Esophagus muscularis mucosa (tissue), 4 donors: ENCODE measurements at places on chromosomes 7 and 10. TPM values are rescaled to one million over a fixed set of nuclear protein-coding genes. Genes with fewer than 3 reads are reported as not detected.

DNA sequence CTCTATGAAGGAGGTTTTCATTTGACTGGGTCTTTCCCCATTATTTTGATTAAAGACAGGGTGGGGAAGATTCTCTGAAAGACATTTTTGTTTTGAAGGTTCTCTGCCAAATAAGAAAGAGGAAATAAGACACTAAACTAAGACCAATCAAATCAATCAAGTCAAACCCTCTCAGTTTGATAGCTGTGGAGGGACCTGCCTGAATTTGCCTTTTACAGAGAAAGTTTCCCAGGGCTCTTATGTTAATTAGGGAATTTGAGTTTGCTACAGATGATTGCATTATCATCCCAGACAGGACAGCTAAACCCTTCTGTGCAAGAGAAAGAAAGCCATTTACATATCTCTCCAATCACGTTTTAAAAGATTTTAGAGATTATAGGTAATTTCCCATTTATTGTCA is 80.0 kb downstream of the CSTF2T start:
- H3K27ac ChIP-seq: no peak overlapping the region
- H3K27me3 ChIP-seq: no peaks in the 10 kb centered on the region
- DNase-seq: no peak
- no peaks in the 10 kb centered on the region for H3K36me3 ChIP-seq
- no peak overlapping the region for H3K4me3 ChIP-seq

DNA sequence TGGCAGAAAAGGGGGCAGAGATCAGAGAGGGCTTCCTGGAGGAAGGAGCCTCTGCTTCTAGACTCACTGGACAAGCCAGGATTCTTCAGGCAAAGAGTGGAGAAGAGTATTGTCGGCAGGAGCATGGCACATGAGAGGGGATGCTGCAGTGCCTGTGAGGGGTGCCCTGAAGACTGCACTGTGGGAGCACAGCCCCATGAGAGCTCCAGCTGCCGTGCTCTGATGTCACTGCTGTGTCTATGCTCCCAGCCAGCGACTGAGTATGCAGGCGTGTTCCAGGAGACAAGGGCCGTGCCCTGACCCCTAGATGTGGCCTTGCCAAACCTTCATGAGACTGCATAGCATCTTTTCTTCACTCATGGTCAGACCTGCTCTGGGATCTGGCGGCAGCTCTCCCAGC is 339.1 kb downstream of the RPS24 start:
- no peak overlapping the region for H3K4me3 ChIP-seq
- no peaks in the 10 kb centered on the region for H3K36me3 ChIP-seq
- DNase-seq: no peak
- H3K27ac ChIP-seq: no peak overlapping the region

DNA sequence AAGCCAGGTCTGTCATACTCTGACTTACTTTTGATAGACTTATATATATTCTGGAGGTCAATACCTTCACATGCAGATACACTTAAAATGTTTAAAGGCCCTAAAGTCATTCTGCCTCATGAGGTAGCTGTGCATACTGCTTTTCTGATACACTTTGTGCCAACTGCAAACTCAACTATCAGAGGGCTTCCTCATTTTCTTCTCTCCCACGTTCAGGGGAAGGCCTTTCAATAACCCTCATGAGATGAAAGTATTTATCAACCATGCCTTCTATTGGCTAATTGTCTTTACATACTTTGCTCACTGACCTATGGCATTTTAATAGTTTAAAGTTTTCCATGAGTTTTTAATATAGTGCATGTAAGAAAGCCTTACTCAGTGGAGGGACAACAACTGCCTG is 112.7 kb upstream of the AMPH start:
- H3K27ac ChIP-seq: no peak overlapping the region
- no peak overlapping the region for H3K4me3 ChIP-seq
- peaks cover 80% of the 10 kb centered on the region for H3K36me3 ChIP-seq
- H3K4me1 ChIP-seq: no peaks in the 10 kb centered on the region
- H3K27me3 ChIP-seq: no peaks in the 10 kb centered on the region
- no peak for DNase-seq

GRCh38 chr10:71324743-71325142 is 5.7 kb downstream of the SLC29A3 start:
- H3K27me3 ChIP-seq: no peaks in the 10 kb centered on the region
- H3K4me1 ChIP-seq: peaks cover 9% of the 10 kb centered on the region
- DNase-seq: no peak
- no peak overlapping the region for H3K4me3 ChIP-seq
- H3K27ac ChIP-seq: no peak overlapping the region
- peaks cover 72% of the 10 kb centered on the region for H3K36me3 ChIP-seq

- H3K27ac ChIP-seq: no peak overlapping the region
- no peaks in the 10 kb centered on the region for H3K4me1 ChIP-seq
- H3K4me3 ChIP-seq: no peak overlapping the region
- H3K27me3 ChIP-seq: no peaks in the 10 kb centered on the region
These were observed 34.8 kb upstream of the ORC5 start for GRCh38 chr7:104242638-104243037.

GRCh38 chr7:45187946-45188411 is 30.4 kb downstream of the RAMP3 start:
- no peaks in the 10 kb centered on the region for H3K4me1 ChIP-seq
- DNase-seq: no peak

- no peaks in the 10 kb centered on the region for H3K27me3 ChIP-seq
- H3K36me3 ChIP-seq: no peaks in the 10 kb centered on the region
These were observed 1002.0 kb downstream of the LRMDA start for GRCh38 chr10:76433161-76434005.

Gene BLOC1S2
- total RNA-seq: 23.4 TPM

GRCh38 chr10:28008054-28008453 is 9.2 kb upstream of the ODAD2 start:
- no peak overlapping the region for H3K4me3 ChIP-seq
- H3K4me1 ChIP-seq: no peaks in the 10 kb centered on the region
- no peaks in the 10 kb centered on the region for H3K36me3 ChIP-seq
- no peaks in the 10 kb centered on the region for H3K27me3 ChIP-seq

Gene GPR15LG
- not detected for total RNA-seq

DNA sequence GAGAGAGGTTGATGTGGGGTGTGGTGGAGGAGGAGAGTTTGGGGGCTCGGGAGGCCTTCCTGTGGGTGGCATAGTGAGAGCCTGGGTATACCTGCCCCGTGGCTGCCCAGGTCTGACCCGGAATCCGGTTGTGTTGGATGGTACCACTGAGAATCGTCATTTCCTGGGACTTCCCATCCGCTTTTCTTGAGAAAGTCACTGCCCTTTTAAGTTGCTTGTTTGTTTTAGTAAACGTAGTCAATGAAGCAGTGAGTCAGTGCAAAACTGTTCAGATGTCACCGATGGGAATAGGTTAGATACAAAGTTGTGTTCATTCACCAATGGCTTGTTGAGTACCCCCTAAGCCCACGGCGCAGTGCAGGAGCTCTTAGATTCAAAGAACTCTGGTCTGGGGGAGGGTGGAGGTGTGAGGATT is 285.8 kb downstream of the CAMK1D start:
- peak; percentile 45 for DNase-seq
- H3K4me1 ChIP-seq: peaks cover 19% of the 10 kb centered on the region
- H3K4me3 ChIP-seq: no peak overlapping the region
- H3K36me3 ChIP-seq: no peaks in the 10 kb centered on the region
- H3K27ac ChIP-seq: no peak overlapping the region

Gene GSTO2
- 0.42 TPM for total RNA-seq

DNA sequence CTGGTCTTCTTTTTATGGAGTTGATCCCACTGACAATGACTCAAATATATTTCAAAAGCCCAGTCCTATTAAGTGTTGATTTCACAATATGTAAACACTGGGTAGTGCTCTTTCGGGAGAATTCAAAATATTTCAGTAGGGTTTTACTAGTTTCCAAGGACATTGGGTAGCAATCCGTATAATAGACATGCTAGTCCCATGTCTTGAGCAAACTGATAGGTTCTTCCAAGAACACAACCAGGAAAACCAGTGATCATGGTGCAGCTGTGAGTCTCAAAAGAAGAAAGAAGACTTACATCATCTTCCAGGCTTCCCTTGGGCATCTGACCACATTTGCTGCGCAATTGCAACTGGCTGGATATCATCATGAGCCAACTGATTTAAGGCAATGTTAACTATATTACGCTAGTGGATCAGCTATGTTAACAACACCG is 59.3 kb upstream of the APBB1IP start:
- no peaks in the 10 kb centered on the region for H3K4me1 ChIP-seq
- no peaks in the 10 kb centered on the region for H3K36me3 ChIP-seq
- H3K27me3 ChIP-seq: no peaks in the 10 kb centered on the region
- no peak overlapping the region for H3K27ac ChIP-seq
- no peak overlapping the region for H3K4me3 ChIP-seq
- DNase-seq: no peak

DNA sequence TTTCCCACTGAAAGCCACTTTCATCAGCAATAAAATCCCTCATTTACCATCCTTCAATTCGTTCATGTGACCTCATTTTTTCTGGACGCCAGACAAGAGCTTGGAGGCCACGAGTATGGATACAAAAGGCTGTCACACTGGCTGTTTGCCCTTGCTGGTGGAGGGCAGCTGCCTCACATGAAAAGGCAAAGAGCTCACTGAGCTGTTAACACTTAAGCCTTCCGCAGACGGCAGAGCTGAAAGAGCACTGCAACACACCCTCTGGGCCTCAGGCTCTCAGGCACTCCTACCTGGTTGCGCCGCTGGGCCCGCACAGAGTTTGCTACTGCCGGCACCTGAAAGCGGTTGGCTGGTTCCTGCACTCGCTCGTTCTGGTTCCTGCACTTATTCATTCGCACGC is 193.5 kb downstream of the CFTR start:
- no peak for DNase-seq
- no peaks in the 10 kb centered on the region for H3K36me3 ChIP-seq
- no peaks in the 10 kb centered on the region for H3K27me3 ChIP-seq
- H3K4me3 ChIP-seq: no peak overlapping the region
- H3K4me1 ChIP-seq: peaks cover 7% of the 10 kb centered on the region
- H3K27ac ChIP-seq: no peak overlapping the region

DNA sequence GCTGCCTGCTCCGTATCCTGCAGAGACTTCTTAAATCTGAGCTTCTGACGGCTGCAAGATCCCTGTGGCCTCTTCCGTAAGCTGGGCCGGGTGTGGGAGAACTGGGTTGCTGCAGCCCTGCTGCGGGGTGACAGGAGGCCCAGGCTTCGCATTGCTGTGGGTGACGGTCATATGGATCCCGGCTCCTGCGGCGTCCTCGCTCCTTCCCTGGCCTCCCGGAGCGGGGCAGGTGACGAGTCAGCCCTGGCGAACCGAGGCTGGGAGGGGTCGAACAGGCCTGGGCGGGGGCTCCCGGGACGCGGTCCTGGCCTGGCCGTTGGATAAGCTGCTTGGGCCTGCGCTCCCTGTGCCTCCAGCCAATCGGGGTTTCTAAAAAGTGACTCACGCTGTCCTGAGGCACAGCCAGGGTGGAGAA is 7.8 kb upstream of the UBE2D1 start:
- DNase-seq: no peak
- H3K27ac ChIP-seq: no peak overlapping the region
- H3K4me3 ChIP-seq: peak overlapping the region; percentile 34
- no peaks in the 10 kb centered on the region for H3K36me3 ChIP-seq

DNA sequence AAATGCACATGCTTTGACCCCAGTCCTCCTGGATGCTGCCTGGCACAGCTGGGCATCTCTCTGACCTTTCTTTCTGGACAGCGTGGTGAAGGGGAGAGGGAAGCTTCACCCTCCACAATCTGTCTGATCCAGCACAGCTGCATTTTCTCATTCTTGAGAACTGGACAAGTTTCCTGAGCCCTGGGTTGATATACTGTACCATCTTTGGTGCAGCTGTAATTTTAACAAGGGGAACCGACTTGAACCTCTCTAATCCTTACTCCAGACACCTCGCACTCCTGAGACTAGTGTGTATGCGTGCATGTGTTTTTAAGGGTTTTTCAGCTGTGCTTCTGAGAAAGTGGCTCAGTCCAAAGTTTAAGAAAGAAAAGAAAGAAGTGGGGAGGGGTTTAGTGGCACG is 655.7 kb downstream of the INHBA start:
- H3K36me3 ChIP-seq: no peaks in the 10 kb centered on the region
- no peaks in the 10 kb centered on the region for H3K27me3 ChIP-seq
- no peak overlapping the region for H3K4me3 ChIP-seq

GRCh38 chr7:8277394-8277982 is 15.5 kb upstream of the ICA1 start:
- no peaks in the 10 kb centered on the region for H3K27me3 ChIP-seq
- no peak overlapping the region for H3K4me3 ChIP-seq
- no peaks in the 10 kb centered on the region for H3K4me1 ChIP-seq
- no peak for DNase-seq

DNA sequence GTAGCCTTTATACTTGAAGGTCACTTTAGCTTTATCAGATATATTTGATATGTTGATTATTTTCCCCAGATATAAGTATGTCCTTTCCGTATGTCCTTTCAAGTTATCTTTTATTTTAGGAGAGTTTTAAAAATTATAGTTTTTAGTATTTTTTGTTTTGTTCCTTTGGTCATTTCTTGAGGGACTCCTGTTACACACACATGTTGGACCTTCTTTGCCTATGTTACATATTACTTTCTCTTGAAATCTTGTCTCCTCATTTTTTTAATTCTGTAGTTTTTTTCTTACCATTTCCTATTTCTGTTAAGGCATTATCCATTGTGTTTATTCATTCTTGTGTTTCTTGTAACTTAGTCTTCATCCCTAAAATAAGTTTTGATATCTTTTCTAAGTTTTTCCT is 23.9 kb downstream of the GLCCI1 start:
- H3K27ac ChIP-seq: no peak overlapping the region
- H3K4me1 ChIP-seq: peaks cover 4% of the 10 kb centered on the region
- H3K36me3 ChIP-seq: no peaks in the 10 kb centered on the region
- H3K27me3 ChIP-seq: no peaks in the 10 kb centered on the region
- DNase-seq: no peak

Gene WDFY4
- 2.3 TPM for total RNA-seq

- H3K27ac ChIP-seq: no peak overlapping the region
- DNase-seq: no peak
- H3K36me3 ChIP-seq: no peaks in the 10 kb centered on the region
- no peak overlapping the region for H3K4me3 ChIP-seq
- H3K27me3 ChIP-seq: no peaks in the 10 kb centered on the region
- H3K4me1 ChIP-seq: no peaks in the 10 kb centered on the region
These were observed 619.8 kb upstream of the GALNT17 start for GRCh38 chr7:70512144-70512543.

- H3K4me1 ChIP-seq: no peaks in the 10 kb centered on the region
- H3K36me3 ChIP-seq: no peaks in the 10 kb centered on the region
- DNase-seq: no peak
- H3K4me3 ChIP-seq: no peak overlapping the region
- no peaks in the 10 kb centered on the region for H3K27me3 ChIP-seq
These were observed 80.5 kb upstream of the TMEM106B start for GRCh38 chr7:12130609-12131008.

DNA sequence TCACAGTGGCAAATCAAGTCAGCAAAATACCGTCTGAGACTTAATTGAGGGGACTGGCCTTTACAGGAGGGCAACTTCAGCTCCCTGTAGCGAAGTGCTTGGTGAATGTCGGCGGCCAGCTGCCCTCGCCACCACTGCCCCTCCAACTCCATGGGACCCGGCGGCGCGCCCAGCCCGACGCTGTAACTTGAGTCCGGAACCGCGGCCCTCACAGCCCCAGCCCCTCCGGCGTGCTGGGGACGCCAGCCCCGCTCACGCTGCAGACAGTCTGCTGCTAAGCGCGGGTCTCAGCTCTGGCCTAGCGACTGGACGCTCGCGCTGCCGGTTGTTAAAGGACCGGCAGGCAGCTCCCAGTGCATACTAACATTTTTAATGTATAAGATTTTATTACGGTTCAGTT is 113.4 kb upstream of the NUPR2 start:
- no peak overlapping the region for H3K4me3 ChIP-seq
- H3K27me3 ChIP-seq: peaks cover 20% of the 10 kb centered on the region
- H3K4me1 ChIP-seq: no peaks in the 10 kb centered on the region
- H3K36me3 ChIP-seq: no peaks in the 10 kb centered on the region
- no peak for DNase-seq

- H3K27me3 ChIP-seq: no peaks in the 10 kb centered on the region
- peaks cover 27% of the 10 kb centered on the region for H3K4me1 ChIP-seq
- H3K36me3 ChIP-seq: no peaks in the 10 kb centered on the region
- no peak overlapping the region for H3K27ac ChIP-seq
These were observed 4.0 kb downstream of the OPN4 start for GRCh38 chr10:86658261-86658741.
